Stimulated activated CD8-positive, alpha-beta memory T cell treated with anti-CD3 and anti-CD28 coated beads, Interleukin-15, amount 100 ng/mL, for 4 hours (primary cell): ENCODE measurements at places on chromosomes 6 and 20.

DNA sequence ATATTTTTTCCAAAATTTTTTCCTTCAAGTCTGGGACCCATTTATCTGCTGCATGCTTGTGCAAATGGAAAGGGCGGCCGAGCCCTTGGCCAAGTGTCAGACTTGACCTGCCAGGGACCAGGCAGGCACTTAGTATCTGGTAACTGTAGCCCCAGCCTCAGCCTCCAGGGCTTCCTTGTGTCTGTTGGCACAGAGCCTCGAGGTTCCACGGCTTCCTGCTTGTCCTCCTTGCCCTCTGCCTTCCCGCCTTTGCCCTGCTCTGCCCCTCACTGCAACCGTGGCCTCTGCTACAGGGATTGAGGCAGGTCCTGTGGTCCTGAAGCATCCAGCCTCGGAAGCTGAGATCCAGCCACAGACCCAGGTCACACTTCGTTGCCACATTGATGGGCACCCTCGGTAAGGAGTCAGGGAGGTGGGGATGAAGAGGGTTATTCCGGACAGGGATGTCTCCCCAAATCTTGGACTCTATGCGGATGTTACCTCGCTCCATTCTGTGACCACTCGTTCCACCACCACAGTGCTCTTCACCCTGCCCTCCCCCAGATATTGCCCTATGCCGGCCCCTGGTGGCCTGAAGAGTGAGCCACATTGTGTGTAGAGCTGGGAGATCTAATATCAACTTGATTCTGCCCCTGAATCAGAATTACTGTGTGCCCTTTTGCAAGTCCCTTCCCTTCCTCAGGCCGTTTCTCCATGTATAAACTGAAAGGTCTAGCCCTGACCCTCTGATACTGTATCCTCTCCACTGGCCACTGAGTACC is 41.5 kb upstream of the SRF start:
- no peak for DNase-seq

DNA sequence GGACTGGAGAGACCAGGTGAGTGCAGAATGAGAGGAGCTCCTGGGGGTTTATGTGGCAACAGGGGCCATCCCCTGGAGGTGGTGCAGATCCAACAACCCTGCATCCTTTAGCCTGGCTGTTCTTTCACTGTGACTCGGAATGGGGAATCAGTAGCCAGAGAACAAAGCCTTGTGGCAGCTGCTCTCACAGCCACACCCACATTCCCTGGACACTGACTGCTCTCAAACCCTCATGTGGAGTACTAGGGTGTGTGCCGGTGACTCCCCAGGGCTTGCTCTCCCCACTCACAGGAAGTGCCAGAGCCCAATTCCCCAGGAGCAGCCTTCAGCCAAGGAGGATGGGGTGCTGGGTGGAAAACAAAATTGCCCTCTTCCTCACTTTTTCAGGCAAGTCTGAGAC is 30.2 kb upstream of the GGTLC1 start:
- DNase-seq: no peak

DNA sequence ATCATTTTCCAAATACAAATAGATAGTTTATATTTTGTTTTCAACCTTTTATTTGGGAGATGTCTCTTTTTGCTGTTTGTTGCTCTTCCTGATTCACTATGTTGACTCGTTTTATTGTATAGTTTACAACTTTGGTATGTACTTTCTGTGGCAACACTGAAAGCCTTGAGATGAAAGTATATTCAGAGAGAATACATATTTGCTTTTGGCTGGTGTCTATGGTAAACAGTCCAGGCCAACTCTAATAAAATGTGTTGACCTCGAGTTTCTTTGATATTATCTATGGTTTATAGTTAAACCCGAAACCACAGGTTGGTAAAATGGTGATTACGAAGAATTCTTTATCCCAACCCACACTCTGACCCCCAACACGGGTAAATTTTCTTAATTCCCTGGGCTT is 919.6 kb upstream of the MAP3K7 start:
- DNase-seq: no peak

GRCh38 chr6:78966542-78966941 is 99.2 kb downstream of the IRAK1BP1 start:
- DNase-seq: no peak

DNA sequence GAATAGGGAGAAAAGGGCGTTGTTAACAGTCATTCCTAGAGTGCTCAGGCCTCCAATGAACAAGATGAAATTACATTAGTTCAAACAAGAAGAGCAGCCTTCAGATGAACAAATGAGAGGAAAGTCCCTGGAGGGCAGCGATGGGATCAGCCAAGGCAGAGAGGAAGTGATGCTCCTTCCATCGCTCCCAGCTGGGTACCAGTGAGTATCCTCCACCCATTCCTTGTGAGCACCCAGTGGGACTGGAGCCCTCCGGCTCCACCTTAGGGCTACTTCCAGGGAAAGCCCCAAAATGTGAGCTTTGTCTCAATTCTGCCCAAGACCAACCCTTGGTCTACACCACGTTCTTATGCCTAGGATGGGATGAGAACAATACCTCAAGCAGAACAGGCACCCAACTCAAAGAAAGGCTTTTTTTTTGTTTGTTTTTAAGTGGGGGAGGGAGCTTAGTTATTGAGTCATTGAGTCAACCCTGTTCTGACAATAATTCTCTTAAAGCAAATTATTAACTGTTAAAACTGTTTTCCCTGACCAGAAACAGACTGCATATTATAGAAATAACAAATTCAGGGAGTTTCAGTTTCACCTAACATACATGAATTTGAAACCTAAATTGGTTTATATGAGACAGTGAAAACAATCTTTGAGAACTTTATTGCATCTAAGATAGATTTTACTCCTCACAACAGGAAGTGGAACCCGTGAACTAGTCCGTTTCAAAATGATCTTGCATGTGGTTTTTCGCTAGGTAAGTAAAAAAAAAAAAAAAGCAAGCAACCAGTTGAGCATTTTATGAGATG is 106.9 kb downstream of the IPCEF1 start:
- DNase-seq: no peak

- no peak for DNase-seq
Observed at GRCh38 chr6:16729183-16729691, 32.0 kb downstream of the ATXN1 start.

GRCh38 chr6:6880745-6881437 is 226.9 kb upstream of the RREB1 start:
- no peak for DNase-seq

DNA sequence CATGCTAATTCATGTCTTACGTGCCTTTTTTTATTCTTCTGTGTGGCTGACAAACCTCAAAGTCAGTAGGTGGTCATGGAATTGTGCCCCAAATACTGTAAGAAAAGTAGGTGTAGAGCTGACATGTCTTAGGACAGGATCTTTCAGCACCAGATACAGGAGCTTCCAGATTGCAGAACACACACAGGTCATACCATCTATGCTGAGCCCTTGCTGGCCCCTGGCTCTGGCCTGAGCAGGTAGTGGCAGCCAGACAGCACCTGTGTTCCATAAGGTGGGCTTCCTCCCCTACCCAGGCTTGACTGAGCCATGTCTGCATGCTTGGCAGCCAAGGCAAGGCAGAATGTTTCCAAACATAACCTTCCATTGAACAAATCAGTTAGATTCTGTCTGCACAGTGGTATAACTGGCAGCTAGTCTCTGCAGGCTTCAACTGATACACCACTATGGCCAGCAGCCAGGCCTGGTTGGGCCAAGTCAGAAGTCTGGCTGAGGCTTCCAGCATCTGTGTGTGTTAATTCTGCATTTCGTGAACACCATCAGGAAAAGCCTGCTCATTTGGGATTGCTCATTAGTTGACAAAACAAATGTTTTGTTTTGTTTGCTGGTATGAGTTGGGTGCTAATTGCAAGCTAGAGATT is 366.5 kb downstream of the FOXA2 start:
- DNase-seq: no peak

DNA sequence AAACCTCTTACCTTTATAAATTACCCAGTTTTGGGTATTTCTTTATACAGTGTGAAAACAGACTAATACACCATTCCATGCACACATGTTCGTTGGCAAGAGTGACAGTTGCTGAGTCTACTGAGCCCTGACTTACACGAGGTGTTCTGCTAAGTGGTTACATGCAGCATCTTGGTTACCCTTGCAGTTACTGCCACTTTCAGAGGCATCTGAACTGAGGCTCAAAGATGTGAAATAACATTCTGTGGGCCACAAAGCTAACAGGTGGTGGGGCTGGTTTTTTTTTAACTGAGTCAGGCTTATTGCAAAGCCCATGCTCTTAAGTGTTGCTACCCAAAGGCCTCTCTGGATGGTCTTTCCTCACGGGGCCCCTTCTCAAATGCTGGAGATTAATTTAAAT is 54.4 kb upstream of the GTSF1L start:
- DNase-seq: no peak

- no peak for DNase-seq
Observed at GRCh38 chr6:154458565-154459470, 51.7 kb downstream of the CNKSR3 start.

DNA sequence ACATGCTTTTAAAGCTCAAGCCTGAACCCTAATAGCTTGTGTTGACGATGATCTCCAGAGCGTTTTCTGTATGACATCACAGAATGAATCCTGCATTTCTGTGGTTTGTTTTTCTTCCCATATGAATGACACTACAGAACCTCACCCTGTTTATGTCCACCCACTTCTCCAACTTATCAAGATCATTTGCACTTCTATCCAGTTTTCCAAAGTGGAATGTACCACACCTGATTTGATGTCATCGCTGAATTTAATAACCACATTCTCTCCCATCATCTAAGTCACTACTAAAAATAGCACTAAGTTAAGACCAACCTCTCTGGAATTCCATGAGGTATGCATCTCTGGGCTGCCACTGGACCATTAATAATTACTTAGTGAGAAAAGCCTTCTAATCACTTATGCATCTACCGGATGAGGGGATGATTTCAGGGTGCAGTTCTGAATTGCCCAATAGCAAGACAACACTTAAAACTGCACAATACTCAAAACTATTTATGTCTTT is 33.3 kb upstream of the CITED2 start:
- no peak for DNase-seq

DNA sequence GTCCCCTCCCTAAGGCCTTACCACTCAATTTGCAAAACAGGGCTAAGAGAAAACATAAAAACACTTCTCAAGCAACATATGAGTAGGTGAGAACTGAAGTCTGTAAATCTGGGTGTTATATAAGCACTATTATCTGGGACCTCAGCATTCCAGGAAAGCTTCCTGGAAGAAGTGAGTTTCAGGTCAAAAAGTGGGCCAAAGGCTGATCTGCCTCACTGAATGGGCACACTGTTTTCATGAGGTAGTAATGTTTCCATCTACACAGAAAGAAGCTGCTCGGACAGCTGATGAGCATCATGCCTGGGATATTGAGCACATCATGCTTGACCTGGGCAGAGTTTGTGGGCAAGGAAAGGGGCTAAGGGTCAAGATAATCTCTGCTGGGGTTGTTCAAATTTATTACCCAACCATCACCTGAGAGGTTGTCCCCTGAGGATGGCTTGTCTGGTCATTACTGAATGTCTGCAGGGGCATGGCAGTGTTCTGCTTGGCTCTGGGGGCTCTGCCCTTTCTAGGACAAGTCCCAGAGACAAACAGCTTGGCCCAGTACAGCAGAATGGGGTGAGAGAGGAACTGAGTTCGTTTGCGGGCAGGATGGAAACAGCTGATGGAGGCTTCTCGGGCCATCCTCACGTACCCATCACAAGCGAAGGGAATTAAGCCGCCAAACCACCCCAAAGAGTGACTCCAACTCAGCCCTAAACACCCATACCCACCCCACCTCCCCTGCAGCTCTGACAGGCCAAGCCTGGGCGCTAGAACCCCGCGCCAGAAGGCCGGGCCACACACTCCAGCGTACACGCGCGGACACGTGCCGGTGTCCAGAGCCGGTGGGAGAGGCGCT is 1.2 kb upstream of the SYNJ2 start:
- DNase-seq: no peak

- DNase-seq: no peak
Observed at GRCh38 chr6:36432151-36432671, 10.4 kb downstream of the PXT1 start.

GRCh38 chr20:5327356-5327755 is 10.6 kb upstream of the PROKR2 start:
- DNase-seq: no peak
